ENCODE measurements at places on chromosomes 1 and 21. TPM values are rescaled to one million over a fixed set of nuclear protein-coding genes. Genes with fewer than 3 reads are reported as not detected.

The BCL10 gene
- 7.9 TPM for total RNA-seq

The ZMYM4 gene
- total RNA-seq = 31.2 TPM

DNA sequence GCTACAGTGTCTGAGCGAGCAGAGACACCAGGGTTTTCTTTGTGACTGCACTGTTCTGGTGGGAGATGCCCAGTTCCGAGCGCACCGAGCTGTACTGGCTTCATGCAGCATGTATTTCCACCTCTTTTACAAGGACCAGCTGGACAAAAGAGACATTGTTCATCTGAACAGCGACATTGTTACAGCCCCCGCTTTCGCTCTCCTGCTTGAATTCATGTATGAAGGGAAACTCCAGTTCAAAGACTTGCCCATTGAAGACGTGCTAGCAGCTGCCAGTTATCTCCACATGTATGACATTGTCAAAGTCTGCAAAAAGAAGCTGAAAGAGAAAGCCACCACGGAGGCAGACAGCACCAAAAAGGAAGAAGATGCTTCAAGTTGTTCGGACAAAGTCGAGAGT is 2.7 kb downstream of the ZBTB18 start:
- no peak for DNase-seq

GRCh38 chr1:152640351-152640750 is 17.4 kb upstream of the LCE3A start:
- no peak for DNase-seq

- no peak for DNase-seq
These were observed 65.4 kb downstream of the SGIP1 start for GRCh38 chr1:66599346-66599745.

- DNase-seq = peak; percentile 75
These were observed 51.0 kb downstream of the GADD45A start for GRCh38 chr1:67735806-67736627.

The C1orf116 gene
- 0.81 TPM for total RNA-seq

The SIM2 gene
- total RNA-seq = not detected

DNA sequence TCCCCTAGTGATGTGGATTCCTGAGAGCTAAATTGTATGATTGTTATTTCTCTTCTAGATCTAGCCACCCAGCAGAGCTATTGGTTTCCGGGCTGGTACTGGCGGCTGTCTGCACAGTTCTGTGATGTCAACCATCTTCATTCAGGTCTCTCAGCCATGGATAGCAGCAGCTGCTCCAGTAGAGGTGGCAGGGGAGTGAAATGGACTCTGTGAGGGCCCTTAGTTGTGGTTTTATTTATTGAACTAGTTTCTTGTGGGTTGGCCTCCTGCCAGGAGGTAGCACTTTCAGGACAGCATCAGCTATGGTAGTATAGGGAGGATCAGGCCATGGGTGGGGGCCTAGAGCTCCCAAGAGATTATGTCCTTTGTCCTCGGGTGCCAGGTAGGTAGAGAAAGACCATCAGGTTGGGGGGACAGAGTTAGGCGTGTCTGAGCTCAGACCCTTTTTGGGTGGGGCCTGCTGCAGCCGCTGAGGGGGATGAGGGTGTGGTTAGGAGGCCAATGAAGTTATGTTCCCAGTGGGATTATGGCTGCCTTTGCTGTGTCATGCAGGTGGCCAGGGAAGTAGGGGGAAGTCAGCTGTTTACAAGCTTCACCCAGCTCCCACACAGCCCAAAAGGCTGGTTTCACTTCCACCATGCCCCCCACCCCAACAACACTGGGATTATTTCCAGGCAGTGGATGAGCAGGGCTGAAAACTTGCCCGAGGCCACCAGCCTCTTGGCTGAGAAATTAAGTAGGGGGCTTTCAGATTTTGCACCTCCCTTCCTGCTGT is 55.1 kb upstream of the RGS4 start:
- no peak for DNase-seq

DNA sequence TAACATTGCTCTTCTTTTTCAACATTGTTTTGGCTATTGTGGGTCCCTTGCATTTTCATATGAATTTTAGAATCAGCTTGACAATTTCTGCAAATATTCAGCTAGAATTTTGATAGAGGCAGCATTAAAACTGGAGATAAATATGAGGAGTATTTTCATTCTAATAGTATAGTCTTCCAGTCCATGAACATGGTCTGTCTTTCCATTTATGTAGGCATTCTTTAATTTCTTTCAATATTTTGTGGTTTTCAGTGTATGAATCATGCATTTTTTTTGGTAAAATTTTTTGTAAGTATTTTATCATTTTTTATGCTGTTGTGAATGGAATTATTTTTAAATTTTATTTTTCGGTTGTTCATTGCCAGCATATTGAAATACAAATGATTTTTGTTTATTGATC is 97.2 kb downstream of the DNAH14 start:
- no peak for DNase-seq

The B3GALT5 gene
- total RNA-seq = 0.03 TPM

- DNase-seq = no peak
These were observed 18.4 kb upstream of the PTBP2 start for GRCh38 chr1:96703186-96703585.

DNA sequence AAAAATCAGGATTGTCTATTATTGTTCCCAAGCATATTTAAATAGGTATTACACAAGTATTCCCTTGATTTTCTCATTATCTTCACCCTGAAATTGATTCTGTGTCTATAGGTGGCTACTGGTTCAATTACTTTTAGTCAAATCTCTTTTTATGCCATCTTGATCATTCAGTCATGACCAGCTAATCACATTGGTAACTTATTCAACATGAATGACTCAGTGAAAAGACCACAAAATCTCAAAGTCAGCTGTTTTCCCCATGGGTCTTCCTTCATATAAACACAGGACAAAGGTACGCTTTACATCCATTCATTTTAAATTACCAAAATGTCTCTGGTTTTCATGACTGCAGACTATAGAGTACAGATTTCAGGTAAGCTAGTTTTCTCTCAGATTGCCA is 23.7 kb upstream of the NRIP1 start:
- no peak for DNase-seq

GRCh38 chr1:167516404-167517388 is 1.6 kb downstream of the CD247 start:
- no peak for DNase-seq

DNA sequence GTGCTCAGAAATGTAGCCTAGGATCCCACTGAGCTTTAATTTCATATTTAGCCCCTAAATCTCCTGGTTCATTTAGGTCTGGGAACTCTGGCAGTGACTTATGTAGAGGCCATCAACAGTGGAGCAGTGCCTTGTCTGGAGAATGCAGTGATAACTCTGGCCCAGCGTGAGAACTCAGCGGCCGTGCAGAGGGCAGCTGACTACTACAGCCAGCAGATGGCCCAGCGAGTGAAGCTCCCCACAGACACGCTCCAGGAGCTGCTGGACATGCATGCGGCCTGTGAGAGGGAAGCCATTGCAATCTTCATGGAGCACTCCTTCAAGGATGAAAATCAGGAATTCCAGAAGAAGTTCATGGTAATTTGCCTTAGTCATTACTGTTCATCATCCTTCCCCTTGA is 17.8 kb downstream of the GBP6 start:
- no peak for DNase-seq

The C1orf94 gene
- not detected for total RNA-seq

The AMPD1 gene
- not detected for total RNA-seq

DNA sequence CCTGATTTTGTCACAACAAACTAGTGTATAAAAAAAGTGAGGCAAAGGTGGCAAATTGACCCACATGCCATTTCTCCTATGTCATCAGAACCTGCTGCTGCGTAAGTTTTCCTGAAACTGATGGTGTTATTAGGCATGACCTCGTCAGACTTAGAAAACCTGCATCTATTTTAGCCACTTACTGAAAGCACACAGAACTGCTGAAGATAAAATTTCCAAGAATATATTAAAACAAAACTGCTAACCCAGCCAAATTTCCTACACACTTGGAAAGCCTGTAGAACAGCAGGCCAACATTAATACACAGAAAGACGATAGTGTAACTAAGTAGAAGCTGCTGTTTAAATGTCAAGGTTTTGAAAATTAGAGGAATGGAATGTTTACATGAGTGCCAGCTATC is 674.5 kb upstream of the CXADR start:
- no peak for DNase-seq

DNA sequence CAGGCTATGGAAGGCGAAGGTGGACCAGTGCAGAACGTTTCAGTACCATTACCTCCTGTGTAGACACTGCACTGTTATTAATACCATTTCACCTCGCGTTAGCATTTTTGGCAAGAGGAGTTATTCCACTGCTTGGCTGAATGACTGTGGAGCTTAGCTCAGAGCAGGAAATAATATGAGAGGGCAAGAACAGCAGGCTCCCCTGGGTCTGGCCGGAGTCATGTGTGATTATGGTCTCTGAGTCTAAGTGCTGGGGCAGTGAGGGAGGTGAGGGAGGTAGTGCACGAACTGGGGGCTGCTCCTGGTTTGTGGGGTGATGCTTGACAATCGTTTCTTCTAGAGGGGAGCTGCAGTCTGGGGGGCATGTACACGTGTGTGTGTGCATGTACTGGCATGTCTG is 82.9 kb downstream of the MDM4 start:
- DNase-seq = no peak

The IL10 gene
- total RNA-seq = 0.43 TPM

GRCh38 chr1:23980728-23981070 is 572 bp upstream of the SRSF10 start:
- DNase-seq = no peak

The CHI3L2 gene
- 3.7 TPM for total RNA-seq

GRCh38 chr1:159561497-159561896 is 25.7 kb upstream of the OR10J5 start:
- DNase-seq = no peak

DNA sequence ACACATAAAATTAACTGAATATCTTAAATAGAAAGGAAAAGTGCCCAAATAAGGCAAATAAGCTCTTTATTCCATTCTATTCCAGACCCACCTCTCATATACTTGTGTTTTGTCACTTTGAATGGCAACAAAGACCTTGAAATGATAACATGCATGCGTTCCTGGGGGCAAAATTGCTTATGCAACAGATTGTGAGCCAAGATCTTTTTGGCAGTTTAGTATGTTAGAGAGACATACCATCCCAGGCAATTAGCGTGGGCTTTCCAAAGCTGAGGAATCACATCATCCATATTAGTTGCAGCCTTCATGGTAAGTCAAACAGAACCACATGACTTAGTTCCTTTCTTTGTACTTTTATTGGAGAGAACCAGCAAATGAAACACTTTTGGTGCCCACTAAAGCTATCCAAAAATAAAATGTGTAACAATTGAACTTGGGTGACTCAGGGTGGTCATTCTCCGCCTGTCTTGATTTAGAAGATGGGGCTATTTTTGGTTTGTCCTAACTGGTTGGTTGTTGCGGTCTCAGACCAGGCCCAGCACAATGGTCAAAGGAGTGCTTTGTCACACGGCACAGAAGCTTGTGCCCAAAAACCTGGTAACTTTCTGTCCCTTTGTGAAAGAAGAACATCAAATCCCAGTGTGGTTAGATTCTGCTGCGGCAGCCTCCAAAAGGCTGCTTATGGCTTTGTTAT is 68.7 kb upstream of the ATF3 start:
- DNase-seq = no peak

- DNase-seq = no peak
These were observed 76.4 kb upstream of the IFFO2 start for GRCh38 chr1:19032701-19033514.

GRCh38 chr1:109490029-109490933 is 3.6 kb upstream of the CYB561D1 start:
- DNase-seq = peak; percentile 69

- no peak for DNase-seq
These were observed 24.1 kb downstream of the GPR3 start for GRCh38 chr1:27416387-27417111.

DNA sequence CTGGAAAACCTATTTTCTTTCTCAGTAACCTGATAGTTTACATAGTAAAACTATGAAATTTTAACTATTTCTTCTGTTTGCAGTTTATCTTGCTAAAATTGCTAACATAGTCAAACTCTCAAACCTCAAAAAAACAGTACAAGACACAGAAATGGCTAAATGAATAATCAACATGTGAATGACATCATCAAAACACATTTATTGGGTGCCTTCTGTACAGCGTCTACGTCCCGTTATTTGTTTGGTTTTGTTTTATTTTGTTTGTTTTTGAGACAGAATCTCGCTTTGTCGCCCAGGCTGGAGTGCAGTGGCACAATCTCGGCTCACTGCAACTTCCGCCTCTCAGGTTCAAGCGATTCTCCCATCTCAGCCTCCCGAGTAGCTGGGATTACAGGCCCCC is 11.2 kb downstream of the RBM34 start:
- DNase-seq = no peak

DNA sequence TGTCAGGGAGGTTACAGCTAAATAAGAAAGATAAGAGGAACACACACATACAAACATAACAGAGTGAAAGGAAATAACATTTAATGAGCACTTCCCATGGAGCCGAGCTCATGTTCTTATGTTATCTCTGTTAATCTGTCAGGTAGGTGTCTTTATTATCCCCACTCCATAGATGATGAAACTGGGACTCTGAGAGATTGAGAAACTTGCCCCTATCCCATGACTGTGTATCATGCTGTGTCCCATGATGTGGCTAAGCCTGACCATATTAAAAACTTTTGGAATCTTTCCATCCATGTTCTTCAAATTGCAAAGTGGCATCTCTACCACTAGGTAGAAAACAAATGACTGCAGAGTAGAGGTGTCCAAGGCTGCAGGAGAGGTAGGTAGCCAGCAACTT is 285.2 kb upstream of the SGIP1 start:
- DNase-seq = no peak

DNA sequence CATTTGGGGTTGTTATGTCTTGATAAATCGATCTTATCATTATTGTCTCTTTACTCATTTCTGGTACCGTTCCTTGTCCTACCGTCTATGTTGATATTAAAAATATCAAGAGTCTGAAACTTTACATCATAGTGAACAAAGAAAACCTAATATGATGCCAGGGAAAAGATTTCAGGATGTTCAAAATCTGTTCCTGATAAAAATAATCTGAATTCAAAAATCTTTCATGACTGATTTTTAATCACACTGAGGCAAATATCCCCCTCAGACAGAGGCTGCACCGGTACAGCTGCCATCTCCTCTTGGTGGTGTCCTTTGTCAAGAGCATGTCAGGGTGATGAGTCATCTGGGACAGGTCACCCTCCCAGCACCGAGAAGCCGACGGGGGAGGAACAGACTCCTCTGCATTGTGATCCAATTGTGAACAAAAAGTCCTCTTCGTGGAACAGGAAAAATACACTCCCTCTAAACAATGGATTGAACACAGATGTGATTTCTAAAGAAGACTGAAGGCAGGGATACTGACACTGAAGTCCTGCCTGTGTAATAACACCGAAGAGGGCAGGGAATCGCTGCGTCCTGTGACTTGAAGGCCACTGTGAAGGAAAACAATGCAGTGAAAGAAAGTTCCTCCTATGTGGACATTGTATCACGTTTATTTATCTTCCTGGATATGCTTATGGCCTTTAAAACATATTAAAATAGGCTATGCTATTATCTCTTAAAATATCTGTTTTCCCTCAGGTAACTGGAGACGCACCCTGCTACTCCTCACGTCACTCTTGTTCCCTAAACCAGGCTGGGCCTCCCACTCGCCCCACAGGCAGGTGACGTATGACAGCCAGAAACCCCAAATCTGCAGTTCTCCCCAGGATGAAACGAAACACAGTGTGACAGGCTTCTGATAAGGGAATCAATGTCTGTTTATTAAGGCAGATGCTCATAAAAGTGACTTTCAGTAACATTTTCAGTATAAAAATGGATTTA is 4.3 kb upstream of the SPATC1L start:
- DNase-seq = peak; percentile 70

GRCh38 chr1:198687429-198687828 is 48.6 kb downstream of the PTPRC start:
- DNase-seq = no peak

Measured in Right ventricle myocardium superior (tissue), 1 donor.